Aorta (tissue), 5 donors: ENCODE measurements at places on chromosomes 7 and 10. TPM values are rescaled to one million over a fixed set of nuclear protein-coding genes. Genes with fewer than 3 reads are reported as not detected.
A peak's percentile ranks its signal among the peaks of the same experiment; 100 is the strongest.

The ZNF37A gene
- total RNA-seq, result 25.3 TPM

The ADGRA1 gene
- total RNA-seq, result not detected

The TMEM176A gene
- 77.7 TPM for total RNA-seq

The TMEM213 gene
- not detected for total RNA-seq

The SPDYE16 gene
- total RNA-seq, result 0.48 TPM

The ADAM22 gene
- total RNA-seq, result 8.4 TPM

The GRM3 gene
- not detected for total RNA-seq

DNA sequence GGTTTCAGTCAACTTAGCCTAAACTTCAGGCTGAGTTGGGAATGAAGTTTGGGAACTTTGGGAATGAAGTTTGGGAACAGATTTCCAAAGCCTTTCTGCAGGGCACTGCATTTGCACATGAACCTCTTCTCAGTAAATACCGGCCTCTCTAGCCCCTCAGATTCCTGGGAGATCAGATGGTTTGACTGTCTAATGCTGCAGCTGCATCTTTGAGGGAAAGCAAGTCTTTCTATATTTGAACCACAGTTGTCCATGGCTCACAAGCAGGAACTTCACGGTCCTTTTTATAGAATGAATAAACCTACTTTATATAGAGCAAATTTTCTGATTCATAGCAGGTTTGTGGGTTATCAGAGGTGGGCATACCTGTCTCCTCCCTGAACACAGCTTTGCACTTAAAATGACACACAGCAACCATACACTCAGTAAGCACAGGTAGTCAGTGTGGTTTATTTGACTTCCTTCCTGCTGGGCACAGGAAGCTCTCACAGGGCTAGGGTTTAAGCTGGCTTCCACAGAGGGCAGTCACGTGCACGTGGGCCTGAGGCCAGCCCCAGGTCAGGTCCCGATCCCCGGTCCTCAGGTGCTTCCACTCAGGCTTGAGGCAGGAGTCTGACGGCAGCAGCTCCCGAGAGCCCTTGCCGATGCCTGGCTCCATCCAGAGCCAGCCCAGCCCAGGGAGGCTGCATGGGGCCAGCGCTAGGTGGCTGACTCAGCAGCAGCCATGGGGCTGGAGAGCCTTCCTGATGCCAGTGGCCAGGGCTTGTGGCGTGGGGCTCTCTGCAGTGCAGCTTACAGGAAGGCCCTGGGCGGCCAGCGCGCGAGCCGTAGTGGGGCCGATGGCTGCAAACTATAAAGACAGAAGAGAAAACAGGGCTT is 12.8 kb upstream of the MMP21 start:
- DNase-seq, result no peak

GRCh38 chr7:20330928-20331909 is 519 bp downstream of the ITGB8 start:
- DNase-seq, result peak; percentile 59

DNA sequence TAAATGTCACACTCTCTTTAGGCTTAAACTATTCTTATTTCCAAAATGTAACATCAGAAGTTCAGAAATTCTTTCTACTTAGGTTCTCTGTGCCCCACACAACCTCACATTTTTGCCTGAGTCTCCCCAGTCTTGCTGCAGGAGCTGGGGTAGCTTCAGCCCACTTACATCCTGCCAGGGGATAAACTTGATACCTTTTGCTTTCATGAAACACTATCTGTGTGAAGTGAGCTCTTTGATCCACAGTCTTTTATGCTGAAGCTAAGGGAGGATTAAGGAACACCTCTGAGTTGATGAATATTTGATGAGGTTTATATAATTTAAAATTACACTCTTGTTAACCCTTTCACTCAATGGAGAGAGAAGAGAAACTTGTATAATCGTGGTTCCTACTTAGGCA is 341.0 kb downstream of the AUTS2 start:
- DNase-seq, result no peak

- no peak for DNase-seq
These were observed 18.6 kb downstream of the ST7 start for GRCh38 chr7:116971869-116972268.

- no peak for DNase-seq
These were observed 78.6 kb upstream of the DYNC1I1 start for GRCh38 chr7:95693551-95694333.

DNA sequence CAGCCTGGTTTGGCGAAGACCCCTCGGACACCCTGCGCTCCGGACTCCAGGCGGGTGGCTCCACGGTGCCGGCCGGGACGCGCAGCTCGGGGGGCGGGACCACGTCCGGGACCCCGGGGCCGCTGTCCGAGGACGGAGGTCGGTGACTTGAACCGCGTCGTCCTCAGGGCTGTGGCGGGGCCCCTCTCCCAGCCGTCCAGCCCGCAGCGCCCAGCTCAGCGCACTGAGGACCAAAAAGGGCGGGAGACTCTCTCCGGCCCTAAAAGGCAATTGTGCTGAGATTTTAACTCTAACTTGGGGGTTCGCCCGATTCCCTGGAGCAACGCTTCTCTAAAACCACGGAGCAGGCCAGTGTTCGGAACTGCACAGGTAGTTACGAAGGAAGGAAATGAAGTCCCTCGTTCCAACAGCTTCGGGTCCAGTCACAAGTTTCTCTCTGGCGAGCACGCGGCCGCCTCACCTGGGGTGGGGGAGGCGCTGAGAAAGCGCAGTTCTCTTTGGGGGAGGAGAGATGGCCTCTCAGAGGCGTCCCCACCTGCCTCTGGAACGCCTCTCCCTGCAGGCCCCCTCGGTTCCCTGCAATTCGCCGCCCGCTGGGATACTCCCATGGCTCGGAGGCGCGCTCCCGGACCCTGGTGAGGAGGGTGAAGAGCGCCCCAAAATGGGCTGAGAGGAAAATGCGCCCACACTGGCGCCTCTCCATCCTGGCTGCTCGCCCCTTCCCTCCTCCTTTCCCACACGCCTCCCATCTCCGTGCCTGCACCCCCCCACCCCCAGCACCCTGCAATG is 352.7 kb downstream of the DNAJB6 start:
- DNase-seq, result peak; percentile 31

DNA sequence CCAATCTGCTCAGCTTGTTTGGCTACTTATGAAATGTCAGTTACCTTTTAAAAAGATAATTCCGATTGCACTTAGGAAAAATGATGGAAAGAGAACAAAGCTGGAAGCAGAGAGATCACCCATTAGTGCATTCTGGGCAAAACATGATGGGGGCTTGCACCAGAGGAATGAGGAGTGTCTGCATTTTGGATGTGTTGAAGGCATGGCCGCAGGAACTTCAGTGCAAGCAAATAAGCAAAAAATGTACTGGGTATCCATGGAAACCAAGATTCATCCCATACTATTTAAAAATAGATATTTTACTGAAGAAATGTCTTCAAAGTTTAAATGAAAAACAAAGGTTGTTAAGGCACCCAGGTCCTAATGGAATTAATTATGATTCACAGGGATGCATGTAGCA is 655.0 kb downstream of the POM121L12 start:
- no peak for DNase-seq

DNA sequence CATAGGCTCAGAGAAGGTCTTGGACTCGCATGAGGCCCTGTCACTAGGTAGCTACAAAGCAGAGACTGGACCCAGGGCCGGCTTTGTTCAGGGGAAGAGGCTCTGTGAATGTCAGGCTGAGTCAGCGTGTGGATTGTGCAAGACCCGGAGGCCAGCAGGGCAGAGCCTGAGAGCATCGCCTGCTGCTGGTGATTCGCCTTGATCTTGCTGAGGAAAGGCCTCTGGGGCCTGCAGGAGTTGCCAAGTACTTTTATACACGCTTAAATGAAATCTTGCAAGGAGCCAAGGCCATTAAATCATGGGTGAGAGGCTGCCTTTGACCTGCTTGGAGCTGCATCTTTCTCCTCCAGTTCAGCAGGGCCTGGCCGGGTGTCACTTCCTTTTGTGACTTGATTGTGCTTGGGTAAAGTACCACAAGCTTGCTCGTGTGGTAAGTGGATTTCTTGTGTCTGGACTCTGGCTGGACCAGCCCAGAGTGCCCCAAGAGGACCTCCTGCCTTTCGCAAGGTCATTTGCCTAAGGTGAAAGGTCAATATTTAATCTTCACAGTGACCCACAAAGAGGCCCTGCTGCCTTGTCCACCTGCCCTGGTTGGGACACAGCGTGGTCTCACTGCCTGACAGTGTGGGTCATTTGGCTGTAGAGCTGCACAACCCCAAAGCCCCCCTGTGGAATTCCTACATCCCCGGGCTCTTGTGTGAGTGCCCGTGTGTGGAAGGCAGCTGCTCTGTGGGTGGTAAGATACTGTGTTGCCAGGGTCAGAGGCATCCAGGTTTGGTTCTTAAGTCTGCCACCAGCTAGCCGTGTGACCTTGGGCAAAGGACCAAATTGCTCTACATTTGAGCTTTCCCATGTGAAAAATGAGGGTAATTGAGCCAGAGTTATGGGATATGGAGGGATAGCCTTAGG is 38.6 kb upstream of the SH2D4B start:
- DNase-seq, result peak; percentile 95

DNA sequence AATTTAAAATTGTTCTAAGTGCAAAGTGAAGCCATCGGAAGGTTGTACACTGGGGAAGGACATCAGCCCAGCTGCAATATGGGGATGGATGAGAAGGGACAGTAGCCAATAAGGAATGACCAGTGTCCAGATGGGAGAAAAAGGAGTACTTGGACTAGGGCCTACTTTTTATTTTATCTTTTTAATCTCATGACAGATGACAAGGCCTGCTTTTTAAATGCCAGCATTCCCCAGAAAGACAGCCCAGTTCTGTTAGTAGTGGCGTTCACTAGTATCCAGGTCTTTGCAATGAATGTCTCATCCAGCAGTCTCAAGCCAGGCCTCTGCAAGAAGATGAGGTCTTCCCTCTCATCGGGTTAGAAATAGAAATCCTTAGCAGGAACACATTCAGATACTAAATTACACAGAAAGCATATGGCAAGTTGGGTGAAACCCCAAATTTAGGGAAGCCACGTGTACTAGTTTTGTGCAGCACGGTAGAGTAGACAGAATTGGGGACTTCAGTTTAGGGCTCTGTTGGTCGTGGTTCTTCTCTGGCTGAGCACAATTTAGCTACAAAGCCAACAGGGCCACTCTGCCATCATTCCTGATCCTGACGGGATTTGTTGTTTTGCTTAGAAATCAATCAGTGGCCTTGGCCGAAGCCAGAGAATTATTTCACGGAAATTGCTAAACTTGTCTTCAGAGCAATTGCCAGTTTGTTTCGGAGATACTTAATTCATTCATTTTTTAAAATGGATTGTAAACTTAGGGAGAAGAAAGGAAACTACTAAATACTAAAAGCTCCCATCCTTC is 227.8 kb downstream of the ARHGAP21 start:
- no peak for DNase-seq

DNA sequence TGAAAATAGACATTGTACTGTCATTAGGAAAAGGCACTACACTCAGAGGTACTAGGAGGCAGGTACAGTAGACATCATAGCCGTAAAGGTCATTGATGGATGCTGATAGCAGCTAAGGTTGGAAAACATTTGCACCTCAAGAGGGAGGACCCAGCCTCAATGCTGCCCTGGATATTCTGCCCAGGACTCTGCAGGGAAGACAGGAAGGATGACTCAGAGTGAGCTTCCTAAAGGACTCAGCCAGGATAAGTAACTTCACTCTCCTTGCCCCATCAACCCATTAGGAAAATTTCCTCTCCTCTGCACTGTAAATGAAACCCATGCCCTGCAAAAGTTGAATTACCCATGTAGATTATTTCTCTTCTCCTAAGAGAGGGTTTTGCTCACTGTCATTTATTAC is 617.9 kb upstream of the MKI67 start:
- no peak for DNase-seq

DNA sequence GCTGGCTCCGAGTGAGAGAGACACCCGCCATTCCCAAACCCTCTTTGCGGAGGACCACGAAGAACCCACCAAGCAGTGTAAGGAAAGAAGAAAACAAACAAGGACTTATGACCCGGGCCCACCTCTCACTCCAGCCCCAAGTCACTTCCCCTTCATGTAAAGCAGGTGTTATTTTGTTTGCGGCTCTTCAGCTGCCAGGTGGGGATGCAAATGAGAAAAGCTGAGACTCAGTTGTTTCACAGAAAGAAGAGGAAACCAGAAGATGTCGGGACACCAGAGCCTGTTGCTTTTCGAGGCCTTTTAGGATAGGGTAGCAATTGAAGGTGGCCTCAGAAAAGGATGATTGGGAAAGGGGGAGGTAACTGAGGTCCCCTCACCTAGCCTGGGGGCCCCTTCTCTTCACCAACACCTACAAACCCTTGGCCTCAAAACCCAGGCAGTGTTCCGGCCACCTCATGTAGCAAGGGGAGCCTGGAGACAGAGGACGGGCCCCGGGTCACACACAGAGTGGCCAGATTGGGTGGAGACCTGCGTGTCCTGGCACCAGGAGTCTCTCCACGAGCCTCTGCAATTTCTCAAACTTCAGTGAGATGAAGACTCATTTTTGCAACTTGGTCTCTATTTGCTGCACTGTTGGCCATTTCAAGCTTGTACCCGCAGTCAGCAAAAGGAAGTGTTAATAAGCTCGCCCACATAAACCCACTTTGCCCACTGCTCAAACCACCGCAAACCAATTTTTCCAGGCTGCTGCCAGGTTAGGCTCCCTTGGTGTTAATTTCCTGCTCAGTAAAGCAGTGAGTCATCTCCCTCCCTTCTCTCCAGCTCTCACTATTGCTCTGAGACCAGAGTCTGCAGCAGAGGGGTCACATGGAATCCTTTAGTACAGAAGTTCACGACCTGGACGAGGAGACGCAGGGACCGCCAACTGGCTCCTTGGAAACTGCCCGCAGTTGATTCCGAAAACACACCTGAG is 45.5 kb downstream of the AOC1 start:
- DNase-seq, result no peak

DNA sequence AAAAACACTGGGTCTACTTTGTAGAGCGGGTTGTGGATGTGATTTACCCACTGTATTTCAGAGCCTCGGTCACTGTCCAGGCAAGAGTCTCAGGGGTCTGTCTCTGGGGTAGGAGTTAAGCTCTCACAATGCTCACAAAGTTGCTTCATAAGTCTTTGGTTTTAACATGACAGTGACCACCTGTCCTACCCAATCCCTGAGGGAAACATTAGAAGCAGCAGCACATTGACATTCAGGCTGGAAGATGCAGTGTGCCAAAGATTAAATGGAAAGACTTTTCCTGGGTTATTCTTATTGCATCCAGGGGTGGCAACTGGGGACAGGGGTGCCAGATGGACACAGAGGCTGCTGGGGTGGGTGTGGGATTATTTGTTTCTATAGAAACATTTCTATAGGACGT is 330.0 kb downstream of the RNLS start:
- no peak for DNase-seq

- DNase-seq, result no peak
These were observed 7.1 kb upstream of the BTBD16 start for GRCh38 chr10:122263971-122264370.

GRCh38 chr7:28373990-28374389 is 38.3 kb upstream of the CREB5 start:
- DNase-seq, result no peak
